ENCODE measurements at places on chromosomes 5 and 9.

DNA sequence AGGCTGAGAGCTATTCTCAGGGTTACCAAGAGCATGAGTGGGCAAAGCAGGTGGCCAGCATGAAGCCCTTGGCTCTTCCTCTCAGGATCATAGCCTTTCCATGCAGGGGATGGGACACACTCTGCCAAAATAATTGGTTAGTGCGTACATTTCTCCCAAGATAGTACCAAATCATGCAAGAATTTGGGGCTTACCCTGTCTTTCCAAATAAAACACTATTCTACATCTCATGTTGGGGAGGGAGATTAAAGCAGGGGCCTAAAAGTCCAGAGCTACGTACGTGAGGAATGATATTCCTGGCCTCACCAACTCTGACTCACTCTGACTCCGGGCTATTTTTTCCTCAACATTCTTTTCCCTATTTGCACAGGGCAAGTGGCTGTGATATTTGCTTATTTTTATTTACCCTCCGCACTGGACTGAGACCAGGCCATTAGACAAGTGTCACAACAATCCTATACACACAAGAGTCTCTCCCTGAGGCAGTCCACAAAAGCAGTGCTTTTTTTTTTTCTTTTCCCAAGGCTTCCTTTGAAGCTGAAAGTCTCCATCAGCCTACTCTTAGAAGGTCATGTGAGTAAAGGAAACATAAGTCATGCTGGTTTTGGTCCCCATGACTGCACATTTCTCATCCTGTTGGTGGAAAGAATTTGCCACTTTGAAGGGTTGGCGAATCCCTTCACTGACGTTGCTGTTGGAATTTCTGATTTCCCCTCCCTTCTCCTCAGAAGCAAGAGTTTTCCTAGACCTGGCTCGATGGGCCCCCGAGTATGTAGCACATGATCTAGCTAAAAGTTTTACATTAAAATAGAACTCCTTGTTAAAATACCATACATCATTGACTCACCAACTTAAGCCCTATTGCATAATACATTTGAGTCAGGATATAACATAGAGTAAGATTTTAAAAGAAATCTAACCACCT is 40.0 kb downstream of the TMEM252 start:
- no peak for DNase-seq

DNA sequence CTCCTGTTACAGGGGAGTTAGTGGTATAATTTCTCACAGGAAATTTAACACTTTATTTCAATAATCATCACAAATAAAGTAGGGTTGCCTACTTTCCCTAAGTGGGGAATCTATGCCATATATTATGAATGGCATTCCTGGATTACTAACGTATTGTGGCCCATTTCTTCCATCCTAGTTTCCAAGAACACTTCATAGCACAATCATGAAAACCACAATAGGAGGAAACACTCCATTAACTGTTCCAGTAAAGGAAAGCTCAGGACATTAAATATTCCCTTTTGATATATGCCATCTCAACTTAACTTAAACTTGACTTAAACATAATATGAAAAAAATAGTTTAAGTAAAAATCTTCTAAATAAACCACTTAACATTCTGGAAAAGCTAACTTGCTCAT is 2.1 kb downstream of the CPLANE1 start:
- DNase-seq = no peak

GRCh38 chr5:51882647-51883046 is 499.4 kb downstream of the ISL1 start:
- no peak for DNase-seq

DNA sequence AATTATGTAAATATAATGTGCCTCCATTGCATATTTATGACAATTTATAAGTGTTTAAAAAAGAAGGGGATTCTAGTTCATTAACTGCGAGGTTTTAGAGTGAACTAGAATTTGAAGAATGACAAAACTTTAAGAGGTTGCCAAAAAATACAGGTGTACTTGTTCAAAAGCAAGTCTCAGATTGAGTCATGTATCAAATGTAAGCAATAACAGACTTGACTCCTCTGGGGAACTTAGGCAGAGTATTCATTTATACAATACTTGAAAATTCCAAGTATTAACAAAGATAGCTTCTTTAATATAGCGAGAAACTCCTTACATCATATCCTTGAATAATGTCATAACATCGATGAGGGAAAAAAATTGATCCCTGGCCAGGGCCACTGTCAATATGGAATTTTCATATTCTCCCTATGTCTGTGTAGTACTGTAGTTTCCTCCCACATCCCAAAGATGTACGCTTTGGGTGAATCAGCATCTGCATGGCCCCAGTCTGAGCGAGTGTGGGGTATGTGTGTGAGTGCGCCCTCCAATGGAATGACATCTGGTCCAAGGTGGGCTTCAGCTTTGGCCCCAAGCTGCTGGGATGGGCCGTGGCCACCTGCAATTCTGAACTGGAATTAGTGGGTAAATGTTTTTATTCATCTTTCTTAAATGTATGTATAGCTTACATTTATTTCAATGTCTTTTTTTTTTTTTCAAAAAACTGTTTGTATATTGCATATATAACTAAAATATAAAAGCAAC is 70.1 kb downstream of the RIC1 start:
- DNase-seq = no peak

GRCh38 chr9:8653855-8654254 is 854.3 kb upstream of the DMAC1 start:
- no peak for DNase-seq

Data from prostate gland (tissue), 2 donors.